ENCODE measurements at places on chromosomes 11 and 22.

DNA sequence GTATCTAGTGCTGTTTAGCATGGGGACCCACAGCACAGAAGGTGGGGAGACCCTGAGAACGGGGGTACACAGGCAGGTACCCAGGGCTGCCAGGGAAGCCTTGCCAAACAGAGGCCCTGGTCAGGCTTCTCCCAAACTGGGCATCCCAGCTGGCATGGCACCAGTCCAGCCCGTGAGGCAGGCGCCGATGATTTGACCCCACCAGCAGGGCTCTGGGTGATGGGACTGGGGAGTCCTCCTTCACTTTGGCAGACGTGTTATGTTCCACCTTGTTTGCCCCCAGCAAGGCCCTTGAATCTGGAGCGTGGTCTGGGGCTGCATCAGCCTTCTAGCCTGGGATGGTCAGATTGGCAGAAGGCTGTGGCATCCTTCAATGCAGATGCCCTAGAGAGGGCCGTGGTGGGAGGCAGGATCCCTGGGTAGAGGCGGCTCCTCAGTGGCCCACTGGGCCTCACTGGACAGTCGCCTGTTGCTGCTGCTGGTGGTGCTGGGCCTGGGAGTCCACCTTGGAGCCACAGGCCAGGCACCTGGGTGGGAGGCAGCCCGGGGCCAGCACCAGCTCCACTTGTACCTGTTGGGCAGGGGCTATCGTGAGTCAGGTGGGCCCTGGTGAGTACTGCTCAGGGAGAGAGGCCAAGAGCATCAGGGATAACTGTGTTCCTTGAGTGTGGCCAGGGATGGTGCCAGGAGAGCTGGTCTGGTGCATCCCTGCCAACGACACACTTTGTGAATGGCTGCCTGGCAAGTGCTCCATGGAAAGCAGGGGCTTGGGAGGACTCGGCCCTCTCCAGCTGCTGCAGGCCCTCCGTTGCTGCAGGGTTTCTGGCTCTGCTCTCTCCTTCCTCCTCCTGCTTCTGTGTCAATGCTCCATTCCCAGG lies 3.3 kb downstream of the ADORA2A start:
- DNase-seq, result no peak

DNA sequence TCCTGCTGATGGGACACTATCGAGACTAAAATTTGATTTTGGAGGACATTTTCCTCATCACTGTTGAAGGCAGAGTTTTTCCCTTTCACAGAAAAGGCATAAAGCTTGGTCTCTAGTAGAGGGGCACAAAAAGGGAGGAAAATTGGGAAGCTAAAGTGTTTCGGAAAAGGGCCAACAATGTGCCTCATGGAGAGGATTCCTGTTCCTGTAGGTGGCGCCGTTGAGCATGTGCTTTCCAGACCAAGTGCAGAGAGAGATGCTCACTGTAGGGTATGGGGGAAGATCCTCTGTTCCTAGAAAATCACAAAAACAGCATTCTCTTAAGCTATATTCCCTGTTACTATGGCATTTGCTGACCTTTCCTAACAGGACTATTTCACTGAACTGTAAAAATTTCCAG lies 18.4 kb upstream of the OR4C5 start:
- no peak for DNase-seq

- no peak for DNase-seq
Measured at GRCh38 chr11:41050791-41051190, 408.7 kb downstream of the LRRC4C start.

GRCh38 chr22:50341977-50342650 lies 1.0 kb upstream of the PPP6R2 start:
- DNase-seq, result peak; percentile 87

GRCh38 chr11:112581747-112582146 lies 321.1 kb upstream of the PLET1 start:
- no peak for DNase-seq

- DNase-seq, result no peak
Measured at GRCh38 chr11:69770540-69770939, 4.6 kb downstream of the FGF4 start.

- DNase-seq, result no peak
Measured at GRCh38 chr22:33035272-33035863, 22.8 kb downstream of the SYN3 start.

DNA sequence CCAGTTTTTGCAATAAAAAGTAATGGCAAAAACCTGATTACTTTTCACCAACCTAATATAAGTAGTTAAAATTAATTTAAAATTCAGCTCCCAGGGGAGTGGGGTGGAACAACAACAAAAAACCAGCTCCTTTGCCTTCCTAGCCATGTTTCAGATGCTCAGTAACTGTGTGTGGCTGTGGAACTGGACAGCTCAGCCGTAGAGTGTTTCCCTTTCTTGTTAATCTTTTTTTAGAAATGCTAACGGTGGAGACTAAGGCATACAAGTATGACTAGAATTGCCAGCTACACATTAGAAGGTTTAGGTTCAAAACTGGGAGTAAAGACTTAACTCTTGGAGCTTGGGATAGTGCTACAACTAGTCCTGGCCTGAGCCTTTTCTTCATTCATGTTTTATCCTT lies 45.0 kb downstream of the PPP6R3 start:
- no peak for DNase-seq

GRCh38 chr22:25110846-25111578 lies 88.6 kb upstream of the CRYBB3 start:
- DNase-seq, result peak; percentile 31

- DNase-seq, result no peak
Measured at GRCh38 chr11:120877746-120878365, 146.0 kb upstream of the TBCEL start.

DNA sequence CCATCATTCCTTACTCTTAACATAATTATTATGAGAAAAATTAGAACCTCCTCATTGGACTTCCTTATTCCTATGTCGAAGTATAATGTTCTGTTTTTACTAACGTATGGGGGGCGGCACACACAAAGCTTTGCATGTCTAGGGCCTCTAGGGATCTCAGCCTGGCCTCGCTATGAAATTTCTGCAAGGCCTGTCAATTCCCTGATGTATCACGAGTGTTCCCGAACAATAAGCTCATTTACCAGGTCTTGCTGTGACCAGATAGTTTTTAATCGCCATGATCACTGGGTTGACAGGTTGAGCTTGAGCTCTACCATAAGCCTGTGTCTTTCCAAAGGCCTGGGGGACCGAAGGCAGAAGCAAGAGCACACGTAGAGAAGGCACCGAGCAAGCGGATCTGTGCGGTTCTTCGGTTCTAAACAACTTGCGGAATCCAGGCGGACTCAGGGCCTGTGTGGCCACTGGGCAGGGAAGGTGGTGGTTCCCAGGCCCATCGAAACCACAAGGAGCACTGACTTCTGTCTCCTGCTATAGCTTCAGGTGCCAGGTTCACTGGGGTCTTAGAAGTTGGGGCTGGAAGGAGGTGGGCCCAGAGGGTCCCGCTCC lies 10.4 kb upstream of the FXYD2 start:
- no peak for DNase-seq

DNA sequence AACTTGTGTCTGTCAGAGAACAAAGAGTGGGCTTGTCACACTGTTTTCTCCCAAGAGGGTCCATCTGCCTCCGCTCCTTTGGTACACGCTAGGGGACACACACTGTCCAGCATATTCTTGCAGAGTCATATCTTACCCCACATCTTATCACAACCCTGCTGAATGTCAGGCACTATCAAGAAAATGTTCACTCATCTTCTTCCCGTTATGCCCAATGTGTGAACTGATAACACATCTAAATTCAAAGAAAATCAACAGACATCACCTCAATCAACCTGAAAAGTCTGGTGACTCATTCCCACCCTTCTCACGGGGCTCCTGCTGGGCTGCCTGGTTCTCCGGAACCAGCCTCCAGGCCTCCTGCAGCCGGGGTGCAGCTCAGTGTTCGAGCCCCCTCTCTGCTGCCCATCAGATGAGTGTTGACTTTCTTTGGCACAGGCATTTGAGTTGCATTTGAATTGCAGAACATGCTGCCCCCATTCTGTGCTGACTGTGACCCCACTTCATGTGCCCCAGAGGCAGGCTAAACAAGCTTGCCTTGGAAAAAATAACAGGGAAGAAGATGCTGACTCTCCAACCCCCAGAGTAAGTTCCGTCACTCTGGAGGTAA lies 19.4 kb downstream of the GRAP2 start:
- DNase-seq, result no peak

- DNase-seq, result no peak
Measured at GRCh38 chr11:28483072-28483867, 375.1 kb downstream of the METTL15 start.

- DNase-seq, result no peak
Measured at GRCh38 chr22:48603621-48604320, 1223.9 kb downstream of the BRD1 start.

DNA sequence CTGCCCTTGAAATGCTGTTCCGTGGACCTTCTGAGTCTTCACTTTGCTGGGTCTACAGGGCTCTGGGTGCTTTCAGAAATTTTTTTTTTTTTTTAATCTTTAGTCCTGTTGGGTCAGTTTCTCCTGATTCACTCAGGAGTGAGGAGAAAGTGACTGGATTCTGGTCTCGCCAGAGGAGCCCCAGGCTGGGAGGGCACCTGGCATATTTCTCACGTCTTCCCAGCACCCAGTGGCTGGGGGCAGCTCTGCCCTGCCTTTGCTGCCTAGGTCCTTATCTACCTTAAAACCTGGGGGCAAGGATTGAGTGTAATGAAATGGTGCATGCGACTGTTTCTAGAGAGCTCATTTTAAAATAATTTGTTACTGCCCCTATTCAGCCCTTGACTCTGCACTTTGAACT lies 23.3 kb downstream of the SAMM50 start:
- DNase-seq, result no peak
